ENCODE measurements at places on chromosomes 6 and 20. TPM values are rescaled to one million over a fixed set of nuclear protein-coding genes. Genes with fewer than 3 reads are reported as not detected.

CTAGE9 gene
- total RNA-seq, result not detected

ECI2 gene
- total RNA-seq, result 166 TPM

EPB41L1 gene
- total RNA-seq, result 28.9 TPM

MLN gene
- total RNA-seq, result not detected

GNL1 gene
- total RNA-seq, result 78.9 TPM

Measured in smooth muscle cell of trachea (primary cell).